Airway epithelial cell (primary cell): ENCODE measurements at places on chromosomes 2 and 18. TPM values are rescaled to one million over a fixed set of nuclear protein-coding genes. Genes with fewer than 3 reads are reported as not detected.

Gene GPR155
- 1.8 and 3.0 TPM in 2 replicates for total RNA-seq

Gene CRYGD
- total RNA-seq, result not detected in 2 replicates

Gene CAVIN2
- 4.9 and 7.9 TPM in 2 replicates for total RNA-seq

Gene CRACDL
- 2.6 and 3.6 TPM in 2 replicates for total RNA-seq

Gene DYNAP
- total RNA-seq, result 0.14 TPM in 1 of 2 replicates, not detected in the other

Gene PLEK
- 0.05 TPM in 1 of 2 replicates, not detected in the other for total RNA-seq

Gene STARD6
- total RNA-seq, result 0.51 TPM in 1 of 2 replicates, not detected in the other

Gene EFR3B
- 0.23 and 0.28 TPM in 2 replicates for total RNA-seq

Gene ANKRD30BL
- total RNA-seq, result not detected in 2 replicates

Gene CABLES1
- 0.23 and 1.1 TPM in 2 replicates for total RNA-seq

Gene ALPG
- not detected in 2 replicates for total RNA-seq

Gene VWC2L
- not detected in 2 replicates for total RNA-seq

Gene CMPK2
- total RNA-seq, result not detected in 2 replicates

Gene MYO3B
- 2.8 and 3.3 TPM in 2 replicates for total RNA-seq

Gene RAB31
- total RNA-seq, result 25.0 and 26.0 TPM in 2 replicates

Gene MRO
- not detected in 2 replicates for total RNA-seq

Gene SERPINB13
- total RNA-seq, result 44.9 and 63.0 TPM in 2 replicates

Gene SEC11C
- total RNA-seq, result 29.5 and 42.3 TPM in 2 replicates

Gene KDM3A
- 12.1 and 18.0 TPM in 2 replicates for total RNA-seq

Gene SRBD1
- 9.7 and 10.7 TPM in 2 replicates for total RNA-seq

Gene UGT1A5
- 3.2 TPM in 1 of 2 replicates, not detected in the other for total RNA-seq

Gene RAPGEF4
- total RNA-seq, result 1.4 and 1.7 TPM in 2 replicates

Gene DCC
- total RNA-seq, result not detected in 2 replicates

Gene TP53I3
- total RNA-seq, result 55.0 and 70.7 TPM in 2 replicates

Gene NT5C1B
- 0.07 TPM in 1 of 2 replicates, not detected in the other for total RNA-seq

Gene GRB14
- total RNA-seq, result 0.98 and 2.7 TPM in 2 replicates

Gene ITGB6
- total RNA-seq, result 58.6 and 65.2 TPM in 2 replicates

Gene FAM124B
- total RNA-seq, result not detected in 2 replicates

Gene PKDCC
- total RNA-seq, result 0.78 TPM in 1 of 2 replicates, not detected in the other

Gene LRRTM1
- total RNA-seq, result not detected in 2 replicates

Gene RFX8
- 0.09 and 0.85 TPM in 2 replicates for total RNA-seq

Gene ZFAND2B
- 23.5 and 31.5 TPM in 2 replicates for total RNA-seq

Gene GKN2
- not detected in 2 replicates for total RNA-seq
